GOT3 (cell line): ENCODE measurements at places on chromosomes 7 and 10.

GRCh38 chr7:1490837-1491236, 13.4 kb downstream of the INTS1 start:
- DNase-seq, result no peak

DNA sequence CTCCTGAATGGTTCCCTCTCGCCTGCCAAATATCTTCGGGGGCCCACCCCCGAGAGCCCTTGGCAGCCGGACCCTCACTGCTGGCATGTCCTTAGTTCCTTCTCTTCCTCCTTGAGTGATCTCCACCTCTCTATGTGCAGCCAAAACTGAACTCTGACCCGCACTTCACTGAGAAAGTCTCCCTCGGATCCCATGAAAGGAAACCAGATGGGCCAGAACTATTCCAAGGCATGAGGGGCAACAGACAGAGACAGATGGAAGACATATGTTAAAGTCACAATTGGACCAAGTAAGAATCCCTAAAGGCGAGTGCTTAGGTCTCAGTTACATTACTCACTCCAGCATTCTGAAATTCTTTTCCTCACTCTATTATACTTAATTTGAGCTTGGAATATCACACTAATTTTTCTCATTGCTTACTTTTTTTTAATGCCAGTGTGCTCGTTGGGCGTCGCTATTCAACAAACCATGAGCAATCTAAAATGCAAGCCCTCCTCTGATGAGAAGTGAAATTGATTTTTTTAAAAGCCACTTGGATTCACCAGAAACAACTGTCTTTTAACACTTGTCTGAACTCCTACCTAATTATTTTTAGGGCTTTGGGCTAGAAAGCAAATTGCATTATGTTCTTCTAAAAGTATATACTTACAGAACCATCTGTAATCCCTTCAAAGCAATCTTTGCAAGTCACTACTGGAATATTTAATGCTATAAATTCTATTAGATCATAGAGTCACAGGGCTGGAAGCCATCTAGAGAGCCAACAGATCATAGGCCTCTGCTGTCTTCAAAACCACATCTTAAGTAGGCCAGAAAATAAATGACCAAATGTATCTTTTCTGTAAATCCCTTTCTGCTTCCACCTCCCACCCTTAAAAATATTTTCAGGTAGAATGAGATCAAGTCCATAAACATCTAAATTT, 43.3 kb upstream of the EZH2 start:
- no peak for DNase-seq

- DNase-seq, result no peak
Measured at GRCh38 chr10:38025283-38025682, 14.8 kb downstream of the ZNF33A start.

DNA sequence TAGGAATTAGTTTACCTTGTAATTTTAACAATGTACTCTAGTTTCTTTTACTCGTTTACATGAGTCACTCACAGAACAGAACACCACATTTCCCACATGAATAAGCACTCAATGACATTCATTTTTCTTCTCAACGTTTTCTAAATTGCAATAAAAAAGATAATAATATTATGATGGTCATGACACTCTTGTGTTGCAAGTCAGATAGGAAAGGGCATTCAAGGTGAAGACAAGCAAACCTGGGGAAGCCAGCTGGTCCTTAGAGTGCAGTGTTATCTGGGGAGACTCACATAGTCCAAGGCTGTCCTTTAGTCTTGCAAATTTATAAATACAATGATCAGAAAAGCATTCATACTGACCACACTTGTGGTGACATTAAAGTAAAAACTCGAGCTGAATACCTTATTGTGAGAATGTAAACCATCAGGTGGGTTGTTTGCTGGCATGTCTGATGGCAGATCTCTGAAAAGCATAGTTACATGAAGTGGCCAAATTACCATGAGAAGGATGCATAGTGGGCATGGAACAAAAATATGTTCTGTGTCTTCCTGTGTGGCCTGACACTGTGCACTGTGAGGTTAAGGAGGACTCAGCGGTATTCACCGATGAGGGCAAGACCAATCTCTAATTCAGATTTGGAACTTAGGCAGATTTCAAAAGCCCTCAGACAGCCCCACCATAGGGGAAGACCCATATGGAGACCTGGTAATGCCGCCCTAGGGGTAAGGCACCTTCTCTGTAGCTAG, 158.9 kb upstream of the ASAH2 start:
- no peak for DNase-seq

GRCh38 chr10:78852466-78853240, 216.1 kb upstream of the ZMIZ1 start:
- DNase-seq, result no peak

- DNase-seq, result no peak
Measured at GRCh38 chr10:130894471-130894870, 417.1 kb downstream of the TCERG1L start.

DNA sequence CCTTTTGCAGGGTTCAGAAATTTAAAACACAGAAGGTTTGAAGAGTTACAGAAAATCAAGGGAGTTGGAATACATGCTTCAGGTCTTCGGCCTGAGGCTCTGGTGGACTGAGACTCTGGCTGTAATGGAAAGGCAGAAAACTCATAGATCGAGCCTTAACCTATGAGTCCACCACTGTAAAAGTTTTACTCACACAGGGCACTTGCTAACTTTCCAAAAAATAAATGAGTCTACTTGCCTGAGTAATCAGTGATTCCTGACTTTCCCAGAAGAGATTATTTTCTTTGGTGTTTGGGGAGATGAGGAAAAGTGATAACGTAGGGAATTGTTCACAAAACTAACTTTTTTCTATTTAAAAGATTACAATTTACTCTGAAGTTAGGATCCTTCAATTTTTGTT, 108.0 kb downstream of the MBL2 start:
- no peak for DNase-seq

DNA sequence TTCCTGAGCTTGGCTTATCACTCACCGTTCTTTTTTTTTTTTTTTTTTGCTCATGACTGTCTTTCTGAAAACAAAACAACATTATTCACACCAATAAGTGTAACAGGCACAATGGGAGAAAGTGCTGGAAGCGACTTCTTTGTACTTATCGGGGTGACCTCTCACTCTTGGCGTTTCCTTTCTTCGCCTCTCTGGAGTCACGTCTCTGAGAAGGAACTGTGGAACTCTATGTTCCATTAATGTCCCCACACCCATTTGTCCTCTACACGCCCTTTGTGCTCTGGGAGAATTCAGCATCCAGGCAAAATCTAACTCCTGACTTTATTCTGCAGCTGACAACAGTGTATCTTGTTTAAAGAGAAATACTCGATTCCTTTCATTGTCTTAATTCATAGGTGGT, 70.8 kb upstream of the FAM204A start:
- DNase-seq, result no peak

DNA sequence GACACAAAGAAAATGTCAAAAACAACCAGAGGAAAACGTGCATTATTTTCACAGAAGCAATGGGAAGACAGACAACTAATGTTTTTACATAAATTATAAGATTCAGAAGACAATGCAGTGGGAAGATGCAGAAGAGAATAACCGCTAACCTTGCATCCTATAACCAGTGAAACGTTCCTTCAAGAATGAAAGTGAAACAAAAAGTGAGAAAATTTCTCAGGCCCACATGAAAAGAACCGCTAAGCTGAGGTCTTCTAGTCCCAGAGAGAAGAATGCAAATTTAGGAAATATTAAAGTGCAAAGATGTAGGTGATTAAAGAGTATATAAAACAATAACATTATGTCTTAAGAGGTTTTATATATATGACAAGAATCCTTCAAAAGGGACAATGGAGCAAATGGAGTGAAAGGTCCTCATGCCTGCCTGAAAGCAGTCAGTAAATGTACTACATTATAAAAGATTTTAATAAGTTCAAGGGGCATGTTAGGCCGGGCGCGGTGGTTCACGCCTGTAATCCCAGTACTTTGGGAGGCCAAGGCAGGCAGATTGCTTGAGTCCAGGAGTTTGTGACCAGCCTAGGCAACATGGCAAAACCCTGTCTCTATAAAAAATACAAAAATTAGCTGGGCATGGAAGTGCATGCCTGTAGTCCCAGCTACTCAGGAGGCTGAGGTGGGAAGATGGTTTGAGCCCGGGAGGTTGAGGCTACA, 43.1 kb upstream of the DDC start:
- no peak for DNase-seq

- no peak for DNase-seq
Measured at GRCh38 chr7:113606325-113606724, 312.5 kb downstream of the PPP1R3A start.

GRCh38 chr7:91149341-91150246, 114.6 kb upstream of the FZD1 start:
- DNase-seq, result no peak

DNA sequence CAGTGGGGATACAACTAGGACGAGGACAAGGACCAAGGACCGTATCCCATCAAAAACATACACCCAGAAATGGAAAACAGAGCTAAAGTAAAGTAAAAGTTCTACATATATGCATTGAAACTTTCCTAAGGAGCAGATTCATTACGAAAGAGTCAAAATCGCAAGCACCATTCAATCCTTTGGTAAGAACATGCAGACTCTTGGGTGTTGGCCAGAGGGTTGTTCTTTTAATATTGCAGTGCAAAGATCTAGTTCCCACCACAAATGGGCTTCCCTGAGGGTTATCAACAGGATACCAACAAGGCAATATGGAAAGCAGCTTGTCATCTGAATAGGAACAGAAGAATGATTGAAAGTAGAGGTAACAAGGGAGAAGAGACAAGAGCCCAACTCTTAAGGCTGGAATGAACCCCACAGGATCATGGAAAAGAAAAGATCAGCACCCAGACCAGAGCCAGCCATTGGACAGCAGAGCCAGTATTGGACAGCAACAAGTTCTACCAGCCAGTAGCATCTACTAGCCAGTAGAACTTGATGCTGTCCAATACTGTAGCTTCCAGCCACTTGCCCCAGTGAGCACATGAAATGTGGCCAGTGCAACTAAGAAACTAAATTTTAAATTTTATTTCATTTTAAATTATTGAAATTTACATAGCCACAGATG, 66.0 kb downstream of the OSBPL3 start:
- DNase-seq, result no peak

DNA sequence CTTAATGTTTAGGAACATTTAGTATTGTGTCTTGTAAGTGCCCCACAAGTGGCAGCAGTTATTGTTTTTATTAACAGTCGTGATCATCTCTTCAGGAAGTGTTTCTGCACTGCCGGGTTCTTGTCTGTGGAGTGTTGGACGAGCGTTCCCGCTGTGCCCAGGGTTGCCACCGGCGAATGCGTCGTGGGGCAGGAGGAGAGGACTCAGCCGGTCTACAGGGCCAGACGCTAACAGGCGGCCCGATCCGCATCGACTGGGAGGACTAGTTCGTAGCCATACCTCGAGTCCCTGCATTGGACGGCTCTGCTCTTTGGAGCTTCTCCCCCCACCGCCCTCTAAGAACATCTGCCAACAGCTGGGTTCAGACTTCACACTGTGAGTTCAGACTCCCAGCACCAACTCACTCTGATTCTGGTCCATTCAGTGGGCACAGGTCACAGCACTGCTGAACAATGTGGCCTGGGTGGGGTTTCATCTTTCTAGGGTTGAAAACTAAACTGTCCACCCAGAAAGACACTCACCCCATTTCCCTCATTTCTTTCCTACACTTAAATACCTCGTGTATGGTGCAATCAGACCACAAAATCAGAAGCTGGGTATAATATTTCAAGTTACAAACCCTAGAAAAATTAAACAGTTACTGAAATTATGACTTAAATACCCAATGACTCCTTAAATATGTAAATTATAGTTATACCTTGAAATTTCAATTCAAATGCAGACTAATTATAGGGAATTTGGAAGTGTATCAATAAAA, 22.2 kb downstream of the PLA2G12B start:
- DNase-seq, result no peak

DNA sequence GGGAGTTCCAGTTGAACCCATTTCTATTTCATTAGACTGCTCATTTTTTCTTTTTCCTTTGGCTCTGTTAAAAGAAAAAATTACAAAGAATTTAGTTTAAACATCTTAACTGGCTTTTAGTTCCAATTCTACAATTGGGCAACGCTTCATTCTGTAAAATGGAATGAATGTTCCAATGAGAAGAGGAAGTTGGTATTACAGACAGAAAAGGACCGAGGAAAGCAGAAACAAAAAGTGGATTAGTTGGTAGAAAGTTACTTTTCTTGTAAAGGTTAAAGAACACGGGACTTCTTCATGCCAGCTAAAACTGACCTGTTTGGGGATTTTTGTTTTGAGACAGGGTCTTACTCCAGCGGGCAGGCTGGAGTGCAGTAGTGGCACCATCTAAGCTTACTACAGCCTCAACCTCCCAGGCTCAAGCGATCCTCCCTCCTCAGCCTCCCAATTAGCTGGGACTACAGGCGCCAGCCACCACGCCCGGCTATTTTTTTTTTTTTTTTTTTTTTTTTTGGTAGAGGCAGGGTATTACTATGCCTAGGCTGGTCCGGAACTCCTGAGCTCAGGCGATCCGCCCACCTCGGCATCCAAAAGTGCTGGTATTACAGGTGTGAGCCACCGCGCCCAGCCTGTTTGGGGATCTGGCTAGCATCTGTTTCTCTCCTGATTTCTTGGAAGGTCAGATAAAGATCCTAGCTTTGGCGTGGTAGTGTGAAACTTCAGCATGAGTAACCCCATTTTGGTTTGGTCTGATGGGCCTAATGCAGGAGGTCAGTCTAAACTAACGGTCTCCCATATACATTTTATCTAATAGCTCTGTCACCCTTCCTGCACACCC, 1.3 kb upstream of the VDAC2 start:
- DNase-seq, result no peak

GRCh38 chr7:112505495-112505894, 24.7 kb downstream of the LSMEM1 start:
- DNase-seq, result no peak

DNA sequence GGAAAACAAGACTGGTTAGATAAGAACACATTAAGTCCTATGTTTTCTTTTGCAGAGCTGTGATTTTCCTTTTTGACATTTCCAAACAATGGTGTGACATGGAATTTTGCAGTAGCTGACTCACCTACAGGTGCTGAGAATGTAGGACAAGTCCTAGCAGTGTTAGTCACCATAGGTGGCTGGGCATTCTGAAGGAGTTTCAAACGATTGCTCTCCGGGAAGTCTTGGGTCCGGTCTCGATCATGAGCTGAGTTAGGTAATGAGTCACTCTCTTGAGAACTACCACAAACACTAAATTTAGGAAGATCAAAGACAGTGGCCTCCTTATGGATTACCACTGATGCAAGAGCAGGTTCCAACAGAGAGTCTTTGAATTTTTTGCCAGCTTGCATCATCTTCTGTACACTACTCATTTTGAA, 3.6 kb downstream of the FIGNL1 start:
- no peak for DNase-seq

DNA sequence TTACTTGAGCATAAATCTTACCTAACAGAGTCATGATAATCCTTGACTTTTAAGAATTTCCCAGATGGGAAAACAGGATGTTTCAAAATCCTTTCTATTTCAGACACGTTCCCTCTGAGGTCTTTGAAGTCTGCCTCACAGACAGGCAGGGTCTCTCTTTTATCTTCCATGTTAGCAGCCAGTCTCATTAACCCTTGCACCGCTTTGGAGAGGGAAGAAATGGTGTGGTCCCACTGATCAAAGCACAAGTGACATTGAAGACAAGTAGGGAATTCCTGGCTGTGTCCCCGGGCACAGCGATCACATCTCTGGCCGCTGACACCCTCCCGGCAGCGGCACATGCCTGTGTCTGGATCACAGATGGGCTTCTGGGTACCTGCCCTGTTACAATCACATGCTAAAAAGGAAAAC, 52.7 kb upstream of the LAMB1 start:
- no peak for DNase-seq
